ENCODE measurements at places on chromosomes 1 and 21.

DNA sequence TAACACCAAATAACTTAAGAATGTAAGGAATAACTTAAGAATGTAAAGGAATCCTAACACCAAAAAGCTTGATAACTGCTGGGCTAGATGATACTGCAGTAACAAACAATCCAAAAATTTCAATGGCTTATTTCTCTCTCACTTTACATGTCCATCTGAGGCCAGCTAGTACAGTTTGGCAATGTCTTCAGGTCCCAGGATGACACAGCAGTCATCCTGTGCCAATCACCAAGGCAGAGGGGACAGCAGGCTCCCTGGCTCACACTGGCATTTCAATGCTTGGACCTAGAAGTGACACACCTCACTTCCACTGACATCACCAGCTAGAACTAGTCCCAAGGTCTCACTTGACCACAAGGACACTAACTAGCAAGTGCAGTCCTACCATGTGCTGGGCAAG, 15.3 kb downstream of the DNAJC11 start:
- DNase-seq, result no peak

GRCh38 chr1:226697151-226697928, 41.7 kb downstream of the ITPKB start:
- DNase-seq, result no peak

DNA sequence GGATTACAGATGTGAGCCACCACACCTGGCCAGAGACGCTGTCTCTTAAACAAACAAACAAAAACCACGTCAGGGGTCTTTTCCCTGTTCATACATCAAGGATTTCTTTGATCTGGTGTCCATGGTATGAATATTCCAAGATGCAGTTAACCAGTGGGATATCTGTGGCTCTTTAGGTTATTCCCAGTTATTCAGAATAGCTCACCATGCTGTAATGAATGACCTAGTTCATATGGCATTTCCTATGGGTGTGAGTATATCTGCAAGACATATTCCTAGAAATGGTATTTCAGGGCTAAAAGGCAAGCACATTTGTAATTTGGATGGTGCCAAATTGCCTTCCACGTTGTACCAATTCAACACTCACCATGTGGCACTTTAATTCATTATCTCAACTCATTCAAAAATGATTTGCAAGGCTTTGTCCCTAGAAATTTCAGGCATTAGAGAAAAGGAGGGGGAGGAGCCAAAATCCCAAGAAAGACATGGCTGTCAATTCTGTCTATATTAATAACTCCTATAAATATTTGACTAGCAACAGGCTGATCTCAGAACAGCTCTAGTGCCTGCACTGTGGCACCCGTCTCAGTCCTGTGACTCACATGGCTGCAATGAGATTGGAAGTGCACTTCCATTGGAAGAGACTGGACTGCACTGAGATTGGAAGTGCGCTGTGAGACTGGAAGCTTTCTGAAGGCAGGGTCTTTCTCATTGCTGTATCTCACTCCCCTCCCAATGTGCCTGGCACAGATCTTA, 6.0 kb upstream of the STMN1 start:
- DNase-seq, result no peak

DNA sequence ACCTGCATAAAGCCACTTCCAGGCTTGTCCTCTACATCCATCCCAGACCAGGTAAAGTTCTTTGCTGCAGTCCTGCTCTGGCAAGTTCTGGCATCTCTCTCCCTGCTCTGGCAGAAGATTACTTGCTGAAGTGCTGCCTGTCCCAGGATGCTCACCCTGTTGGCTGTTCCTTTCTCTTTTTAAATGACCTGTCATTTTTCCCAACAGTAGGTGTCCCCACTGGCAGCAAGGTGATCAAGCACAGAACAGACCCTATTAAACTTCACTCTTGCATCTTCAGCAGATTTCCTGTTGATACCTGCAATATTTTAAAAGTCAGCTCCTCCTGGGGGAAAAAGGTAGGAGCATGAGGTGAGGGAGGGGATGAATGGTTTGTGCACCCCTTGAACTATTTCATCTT, 332.6 kb downstream of the PBX1 start:
- DNase-seq, result peak; percentile 43

DNA sequence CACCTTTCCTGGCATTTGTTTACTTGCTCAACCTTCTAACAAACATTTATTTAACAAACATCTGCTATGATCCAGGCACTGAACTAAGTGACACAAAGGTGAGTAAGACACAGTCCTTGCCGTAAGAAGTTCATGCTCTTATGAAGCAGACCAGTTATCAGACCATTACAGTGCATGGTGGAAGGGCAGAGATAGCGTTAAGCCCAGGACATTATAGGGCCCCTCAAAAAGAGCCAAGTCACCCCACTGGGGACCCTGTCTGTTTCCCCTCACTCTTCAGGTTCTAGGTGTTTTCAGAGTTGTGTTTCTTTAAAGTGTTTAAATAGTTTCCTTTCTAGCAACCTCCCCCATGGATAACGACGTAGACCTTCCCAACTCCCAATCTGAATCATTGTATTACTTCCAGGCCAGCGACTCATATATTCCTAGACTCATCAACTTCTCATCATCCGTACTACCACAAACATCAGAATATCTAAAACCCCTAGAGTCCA, 39.3 kb downstream of the TCP10L start:
- DNase-seq, result no peak

GRCh38 chr1:113031171-113031933, 41.6 kb upstream of the LRIG2 start:
- no peak for DNase-seq

DNA sequence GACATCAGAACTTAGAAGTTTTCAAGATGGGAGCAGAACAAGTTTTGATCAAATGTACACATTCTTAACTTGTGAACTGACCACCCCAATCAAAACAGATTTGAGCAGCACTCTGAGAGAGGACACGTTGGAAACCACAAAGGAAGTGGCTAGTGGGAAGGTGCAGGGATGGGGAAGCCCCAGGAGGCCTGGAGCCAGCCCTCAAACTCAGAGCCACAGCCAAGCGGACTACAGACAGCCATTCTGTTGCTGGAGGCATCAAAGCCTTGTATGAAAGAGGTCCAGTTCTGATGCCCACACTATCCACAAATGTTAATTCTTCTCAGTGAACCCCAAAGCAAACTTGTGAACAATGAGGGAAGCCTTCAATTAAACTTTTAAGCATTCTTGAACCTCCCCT, 143.6 kb upstream of the RAB4A start:
- DNase-seq, result no peak

DNA sequence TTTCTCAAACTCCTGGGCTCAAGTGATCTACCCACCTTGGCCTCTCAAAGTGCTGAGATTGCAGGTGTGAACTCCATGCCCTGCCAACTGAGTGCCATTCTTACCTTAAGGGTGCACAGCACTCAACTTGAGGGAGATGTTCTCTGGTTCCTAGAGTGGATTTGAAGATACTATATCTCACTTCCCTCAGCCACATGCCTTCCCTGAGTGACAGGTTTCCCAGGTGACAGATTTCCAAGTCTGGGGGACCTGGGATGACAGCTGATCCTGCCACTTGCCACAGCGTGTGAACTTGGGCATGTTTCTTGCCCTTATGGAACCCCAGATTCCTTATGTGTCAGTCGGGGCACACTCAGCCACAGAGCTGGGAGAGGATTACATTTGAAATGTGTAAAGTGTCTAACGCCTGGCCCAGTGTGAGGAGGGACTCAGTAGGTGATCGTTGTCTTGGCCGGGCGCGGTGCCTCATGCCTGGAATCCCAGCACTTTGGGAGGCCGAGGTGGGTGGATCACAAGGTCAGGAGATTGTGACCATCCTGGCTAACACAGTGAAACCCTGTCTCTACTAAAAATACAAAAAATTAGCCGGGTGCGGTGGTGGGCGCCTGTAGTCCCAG, 29.6 kb upstream of the BTG2 start:
- no peak for DNase-seq

GRCh38 chr1:218376722-218377121, 31.6 kb downstream of the TGFB2 start:
- DNase-seq, result no peak

DNA sequence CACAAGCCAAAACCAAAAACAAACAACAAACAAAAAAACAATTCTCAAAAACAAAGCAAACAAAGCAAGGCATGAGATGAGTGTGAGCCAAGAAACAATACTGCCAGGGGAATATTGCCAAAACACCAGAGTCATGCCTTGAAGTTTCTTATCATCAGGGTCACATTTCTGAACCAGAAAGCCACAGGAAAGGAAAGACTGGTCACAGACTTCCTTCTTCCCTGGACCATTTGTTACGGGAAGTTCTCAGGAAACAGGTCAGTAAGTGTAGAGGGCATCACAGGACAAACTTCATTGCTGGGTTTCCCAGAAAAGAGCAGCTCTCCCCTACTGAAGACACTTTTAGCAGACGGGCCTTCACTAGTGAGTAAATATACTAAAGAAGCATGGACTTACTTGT, 191.2 kb downstream of the GABPA start:
- peak; percentile 59 for DNase-seq

DNA sequence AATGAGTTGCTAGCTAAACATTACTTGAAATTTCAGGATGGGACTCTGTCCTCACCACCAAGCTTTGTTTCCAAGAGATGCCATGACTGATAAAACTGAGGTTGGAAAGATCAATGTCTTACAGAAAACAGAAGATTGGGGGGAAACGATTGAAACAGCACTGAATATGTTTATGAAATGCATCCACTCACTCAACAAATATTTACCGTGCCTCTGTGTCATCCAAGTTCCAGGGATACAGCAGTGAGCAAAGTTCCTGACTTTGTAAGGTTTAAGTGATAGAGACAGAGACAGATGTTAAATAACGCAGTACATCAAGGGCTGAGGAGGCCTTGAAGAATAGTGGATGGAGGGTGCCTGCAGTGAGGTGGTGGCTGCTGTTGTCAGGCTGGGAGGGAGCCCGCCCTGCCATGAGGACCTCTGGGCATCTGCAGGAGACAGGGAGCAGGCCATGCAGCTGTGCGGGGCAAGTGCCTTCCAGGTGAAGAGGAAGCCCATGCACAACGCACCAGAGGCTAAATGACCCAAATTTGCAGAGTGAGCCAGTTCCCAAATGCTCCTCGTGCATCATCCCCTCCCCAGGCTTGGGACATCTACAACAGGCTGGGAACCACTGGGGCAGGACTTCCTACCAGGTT, 108.0 kb downstream of the HLCS start:
- no peak for DNase-seq

DNA sequence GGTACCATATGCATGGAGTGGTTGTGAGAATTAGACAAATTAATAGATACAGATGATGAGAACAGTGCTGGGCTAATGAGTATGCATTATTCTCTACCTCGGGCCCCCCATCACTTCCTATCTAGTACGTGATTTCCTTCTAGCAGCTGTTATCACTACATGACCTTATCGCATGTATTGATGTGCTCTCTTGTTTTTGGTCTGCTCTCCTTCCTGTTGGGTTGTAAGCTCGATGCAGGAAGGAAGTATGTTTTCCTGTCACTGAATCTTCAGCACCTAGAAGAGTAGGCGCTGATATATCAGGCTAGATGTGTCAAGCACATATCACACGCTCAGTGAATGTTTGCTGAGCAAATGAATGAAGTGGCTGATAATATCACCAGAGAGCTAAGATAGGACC, 43.9 kb upstream of the IFNAR2 start:
- DNase-seq, result no peak

DNA sequence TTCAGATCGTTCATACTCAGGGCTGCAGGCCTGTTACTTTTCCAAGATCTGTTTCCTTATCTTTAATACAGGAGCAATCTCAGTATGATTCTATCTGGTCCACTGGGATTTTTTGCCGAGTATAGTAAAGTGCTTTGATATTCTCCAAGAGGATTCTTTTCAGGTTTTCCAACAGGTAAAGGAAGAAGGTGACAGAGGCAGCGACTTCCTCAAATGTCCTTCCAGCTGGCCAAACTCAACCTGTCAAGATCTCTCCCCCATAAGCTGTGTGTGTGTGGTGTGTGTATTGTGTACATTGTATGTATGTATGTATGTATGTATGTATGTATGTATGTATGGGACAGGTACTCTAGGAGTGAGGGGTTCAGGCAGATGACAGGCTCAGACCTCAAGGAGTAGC, 1.1 kb downstream of the AKR1A1 start:
- DNase-seq, result no peak

DNA sequence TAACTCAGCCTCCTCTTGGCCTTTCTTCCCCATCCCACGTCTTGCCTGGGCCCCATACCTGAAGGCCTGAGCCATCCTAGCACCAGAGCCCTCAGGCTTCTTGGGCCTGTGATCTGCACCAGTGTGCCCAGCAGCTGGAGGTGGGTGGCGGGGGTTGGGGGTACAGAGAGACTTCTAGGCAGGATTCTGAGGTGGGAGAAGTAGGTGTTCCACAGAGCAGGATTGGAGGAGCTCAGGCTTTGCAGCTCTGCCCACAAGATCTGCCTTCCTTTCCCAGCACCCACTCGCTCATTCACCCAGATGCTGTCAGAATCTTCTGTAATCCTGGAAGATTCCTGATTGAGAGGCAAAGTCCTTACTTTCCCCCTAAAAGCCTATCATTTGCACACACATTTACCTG, 10.0 kb upstream of the GJB5 start:
- no peak for DNase-seq

DNA sequence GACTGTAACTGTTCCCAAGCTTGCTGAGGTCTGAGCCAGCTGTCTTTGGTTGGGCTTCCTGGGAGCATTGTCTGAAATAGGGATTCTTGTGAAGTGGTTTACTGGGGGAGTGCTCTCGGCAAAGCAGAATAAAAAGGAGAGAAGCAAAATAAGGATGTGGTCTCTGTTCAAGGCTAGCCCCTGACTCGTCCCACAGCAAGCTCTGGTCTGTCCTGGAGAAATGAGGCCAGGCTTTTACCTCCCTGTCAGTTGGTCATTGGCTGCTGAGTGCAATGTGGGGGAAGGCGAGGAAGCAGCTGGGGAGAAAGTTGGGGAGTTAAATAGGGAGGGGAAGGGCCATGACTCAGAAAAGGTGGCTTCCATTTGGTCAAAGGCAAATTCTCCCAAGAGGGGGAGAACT, 303.9 kb upstream of the DUSP10 start:
- no peak for DNase-seq

GRCh38 chr1:119682141-119682540, 29.6 kb upstream of the PHGDH start:
- no peak for DNase-seq

- DNase-seq, result peak; percentile 35
Observed at GRCh38 chr1:958823-959730, at the start of gene NOC2L. NOC2L (minus strand) TSS chr1:959256; CDS start chr1:959240, 16 bp downstream.

- no peak for DNase-seq
Observed at GRCh38 chr1:1129381-1129821, 13.5 kb upstream of the C1orf159 start.

DNA sequence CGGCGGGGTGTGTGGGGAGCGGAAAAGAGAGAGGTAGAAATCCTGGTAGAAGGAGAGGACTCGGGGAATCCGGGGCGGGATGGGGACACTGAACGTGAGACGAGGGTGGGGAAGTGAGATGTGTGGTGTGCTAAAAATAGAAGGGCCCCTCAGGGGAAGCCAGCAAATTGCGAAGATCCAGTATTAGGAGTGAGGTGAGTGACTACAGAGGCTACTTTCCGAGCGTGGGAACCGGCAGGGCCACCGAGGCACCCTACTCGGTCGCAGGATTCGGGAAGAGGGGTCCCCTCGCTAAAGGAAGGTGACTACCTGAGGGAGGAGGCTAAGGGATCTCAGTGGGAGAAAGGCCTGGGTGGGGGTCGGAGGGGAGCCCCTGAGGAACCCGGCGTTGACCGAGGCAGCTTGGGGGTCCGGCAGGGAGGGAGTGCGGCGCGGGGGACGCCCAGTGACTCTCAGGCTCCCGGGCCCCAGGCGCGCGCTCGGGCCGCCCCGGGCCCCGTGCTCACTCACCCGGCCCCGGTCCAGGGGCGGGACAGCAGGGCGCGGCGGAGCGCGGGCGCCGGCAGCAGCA, 318 bp downstream of the ALDH4A1 start:
- no peak for DNase-seq

Data from LNCaP clone FGC (cell line).